ENCODE measurements at places on chromosomes 1 and 21.

GRCh38 chr1:222543817-222544216 lies 4.1 kb downstream of the HHIPL2 start:
- DNase-seq = no peak

- DNase-seq = peak; percentile 84
Observed at GRCh38 chr21:34807881-34808568, 139.2 kb downstream of the CLIC6 start.

- no peak for DNase-seq
Observed at GRCh38 chr1:207847116-207847515, 63.8 kb downstream of the CD34 start.

- DNase-seq = no peak
Observed at GRCh38 chr1:207470927-207471326, 16.8 kb downstream of the CR2 start.

DNA sequence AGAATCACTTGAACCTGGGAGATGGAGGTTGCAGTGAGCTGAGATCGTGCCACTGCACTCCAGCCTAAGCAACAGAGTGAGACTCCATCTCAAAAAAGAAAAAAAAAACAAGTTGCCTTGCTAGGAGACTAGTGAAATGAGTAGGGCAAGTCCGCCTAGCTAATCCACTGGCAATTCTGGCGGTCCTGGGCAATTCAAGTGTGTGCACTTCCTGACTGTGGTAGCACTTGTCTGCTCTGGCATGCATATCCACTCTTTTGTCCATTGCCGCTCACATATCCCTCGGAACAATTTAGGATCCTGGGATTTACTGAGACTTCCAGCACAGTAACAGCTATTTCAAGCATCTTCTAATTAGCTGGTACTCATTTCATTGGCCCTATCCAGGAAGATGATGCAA lies 426.3 kb upstream of the ADGRL2 start:
- DNase-seq = no peak

GRCh38 chr1:29991025-29991424 lies 732.4 kb downstream of the MATN1 start:
- DNase-seq = no peak

DNA sequence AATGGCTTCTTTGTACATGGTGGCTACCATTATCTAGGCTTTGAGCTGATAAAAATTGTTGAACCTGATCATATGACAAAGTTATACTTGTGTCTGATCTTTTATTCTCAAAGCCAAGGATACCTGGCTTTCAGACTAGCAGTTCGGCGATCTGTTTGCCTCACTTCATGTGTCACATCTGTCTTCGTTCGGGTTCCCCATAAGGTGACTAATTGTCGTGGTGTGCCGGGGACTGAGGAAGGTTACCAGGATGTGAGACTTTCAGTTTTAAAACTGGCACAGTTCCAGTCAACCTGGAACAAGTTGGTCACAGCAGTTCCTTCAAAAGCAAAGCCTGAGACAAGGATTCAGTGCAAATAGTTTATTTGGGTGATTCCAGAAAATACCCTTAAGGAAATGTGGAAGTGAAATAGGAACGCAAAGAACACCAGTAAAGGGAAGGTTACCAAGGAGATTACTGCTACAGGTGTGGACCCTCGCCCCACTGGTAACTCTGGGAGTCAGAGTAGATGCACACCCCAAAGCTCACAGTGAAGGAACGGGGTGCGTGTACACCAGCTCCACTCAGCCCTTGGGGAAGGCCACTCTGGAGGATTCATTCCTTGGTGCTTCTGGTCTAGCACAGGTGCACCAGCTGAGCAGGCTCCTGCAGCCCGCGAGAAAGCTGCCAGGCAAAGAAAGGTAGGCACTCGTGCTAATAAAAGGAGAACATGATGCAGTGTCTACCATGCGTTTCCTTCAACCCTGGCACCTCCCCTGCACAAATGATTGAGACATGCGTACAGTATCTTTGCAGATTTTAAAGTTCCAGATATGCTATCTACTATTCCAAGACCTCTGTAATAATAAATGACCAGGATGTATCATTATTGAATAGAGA lies 69.0 kb downstream of the VWA5B1 start:
- peak; percentile 67 for DNase-seq

GRCh38 chr1:218558271-218558810 lies 213.2 kb downstream of the TGFB2 start:
- no peak for DNase-seq

DNA sequence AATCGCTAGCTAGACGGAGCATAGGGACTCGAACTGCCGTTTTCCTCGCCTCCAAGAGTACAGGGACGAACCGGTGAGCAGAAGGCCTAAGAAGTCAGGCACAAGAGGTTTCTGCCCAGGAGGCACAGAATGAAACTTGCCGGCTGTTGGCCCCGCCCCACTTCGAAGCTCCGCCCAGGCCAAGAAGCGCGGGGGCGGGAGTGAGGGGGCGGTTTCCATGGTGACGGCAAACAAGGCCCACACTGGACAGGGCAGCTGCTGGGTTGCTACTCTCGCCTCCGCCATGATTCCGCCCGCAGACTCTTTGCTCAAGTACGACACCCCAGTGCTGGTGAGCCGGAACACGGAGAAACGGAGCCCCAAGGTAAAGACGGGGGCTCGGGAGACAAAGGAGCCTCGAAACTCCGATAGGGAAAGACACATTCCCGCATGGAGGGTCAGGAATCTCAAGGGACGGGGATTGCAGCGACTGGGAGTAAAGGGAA lies at the start of gene DNALI1:
Gene DNALI1 (plus strand): TSS at position 229 of the 485 bp plus-strand sequence. CDS start 55 bp downstream, at position 284.
- DNase-seq = peak; percentile 23

- DNase-seq = no peak
Observed at GRCh38 chr1:60279798-60280197, 206.2 kb upstream of the C1orf87 start.

DNA sequence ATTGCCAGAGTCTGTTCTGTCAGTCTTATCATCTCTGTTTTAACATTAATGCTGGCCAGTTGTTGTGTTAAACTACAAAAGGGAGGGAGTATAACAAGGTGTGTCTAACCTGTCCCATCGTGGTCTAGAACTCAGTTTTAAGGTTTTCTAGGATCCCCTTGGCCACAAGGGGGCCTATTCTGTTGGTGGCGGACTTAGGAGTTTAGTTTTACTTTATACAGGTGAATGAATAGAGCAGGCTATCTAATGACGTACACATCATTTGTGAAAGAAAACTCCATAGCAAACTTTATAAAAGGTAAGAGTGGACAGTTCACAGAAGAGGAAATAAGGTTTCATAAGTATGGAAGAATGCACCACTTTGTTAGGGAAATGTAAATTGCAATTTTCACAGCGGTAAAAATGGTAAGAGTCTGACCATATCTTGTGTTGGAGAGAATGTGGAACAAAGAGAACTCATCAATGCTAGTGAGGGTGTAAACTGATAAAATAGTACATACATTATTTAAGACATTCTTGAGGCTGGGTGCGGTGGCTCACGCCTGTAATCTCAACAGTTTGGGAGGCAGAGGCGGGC lies 2.5 kb upstream of the ATF6 start:
- no peak for DNase-seq

GRCh38 chr1:12152113-12152891 lies 14.5 kb upstream of the TNFRSF1B start:
- no peak for DNase-seq

- no peak for DNase-seq
Observed at GRCh38 chr21:15825700-15826099, 95.9 kb downstream of the USP25 start.

DNA sequence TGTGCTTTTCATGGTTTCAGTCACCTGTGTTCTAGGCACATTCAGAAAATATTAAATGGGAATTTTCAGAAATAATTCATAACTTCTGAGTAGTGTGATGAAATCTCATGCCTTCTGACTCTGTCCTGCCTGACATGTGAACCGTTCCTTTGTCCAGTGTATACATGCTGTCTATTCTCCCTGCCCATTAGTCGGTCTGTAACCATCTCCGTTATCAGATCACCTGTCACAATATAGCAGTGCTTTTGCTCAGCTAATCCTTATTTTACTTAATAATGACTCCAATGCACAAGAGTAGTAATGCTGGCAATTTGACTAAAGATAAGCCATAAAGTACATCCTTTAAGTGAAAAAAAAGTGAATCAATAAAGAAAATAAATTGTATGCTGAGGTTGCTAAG lies 597.5 kb downstream of the BRINP3 start:
- no peak for DNase-seq

DNA sequence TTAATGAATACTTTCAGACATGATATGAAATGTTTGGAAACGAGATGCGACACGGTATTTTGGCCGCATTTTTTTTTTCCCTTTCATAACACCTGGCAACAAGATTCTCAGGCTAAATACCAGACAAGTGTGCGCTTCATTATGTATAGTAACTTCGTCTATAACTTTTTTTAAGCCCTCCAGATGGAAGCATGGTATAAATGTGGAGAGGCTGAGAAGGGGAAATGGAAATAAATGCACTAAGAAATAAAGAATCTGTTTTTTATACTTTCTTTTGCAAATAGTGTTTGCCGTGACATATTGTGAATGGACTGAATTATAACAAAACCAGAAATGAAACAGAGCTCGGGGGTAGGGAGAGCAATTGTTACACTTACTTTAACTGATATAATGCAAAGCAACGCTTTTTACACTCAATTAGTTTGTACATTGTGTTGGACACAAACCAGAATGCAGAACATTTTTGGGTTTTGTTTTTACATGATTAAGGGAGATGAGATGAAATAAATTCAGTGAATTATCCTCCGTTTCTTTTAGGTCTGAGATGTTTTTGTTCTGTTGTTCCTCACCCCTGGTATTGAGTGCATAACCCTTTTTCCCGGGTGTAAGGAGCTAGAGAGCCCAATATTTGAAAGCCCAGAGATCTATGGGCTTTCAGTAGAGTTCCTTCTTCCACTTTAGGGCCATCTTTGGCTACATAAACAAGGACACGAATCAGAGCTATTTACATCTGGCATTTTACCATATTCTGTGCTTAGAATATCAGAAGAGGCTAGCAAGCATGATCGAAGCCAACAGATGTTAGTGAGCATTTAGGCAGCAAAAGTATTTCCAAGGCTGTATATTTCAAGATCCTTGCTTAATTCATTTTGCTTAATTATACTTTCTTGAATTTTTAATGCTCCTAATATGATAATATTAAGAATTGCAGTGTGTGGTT lies 478.0 kb downstream of the CAMTA1 start:
- DNase-seq = no peak

DNA sequence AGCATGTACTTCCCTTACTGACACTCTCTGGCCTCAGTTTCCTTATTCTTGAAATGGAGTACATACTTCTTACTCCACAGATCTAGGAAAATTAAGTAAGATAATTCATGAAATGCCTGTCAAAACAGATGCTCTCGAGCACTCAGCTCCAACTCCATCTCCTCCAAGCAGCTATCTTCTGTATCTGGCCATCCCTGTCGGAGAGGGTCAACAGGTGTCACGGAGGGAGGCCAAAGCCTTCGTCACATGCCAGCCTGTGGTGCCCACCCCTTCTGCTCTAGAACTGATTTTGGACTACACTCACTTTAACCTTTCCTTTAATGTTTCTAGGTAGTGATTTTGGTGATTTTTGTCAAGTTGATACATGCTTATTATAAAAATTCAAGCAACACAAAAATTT lies 18.8 kb upstream of the PKP1 start:
- DNase-seq = no peak

GRCh38 chr21:42538479-42539275 lies 25.0 kb downstream of the SLC37A1 start:
- no peak for DNase-seq

DNA sequence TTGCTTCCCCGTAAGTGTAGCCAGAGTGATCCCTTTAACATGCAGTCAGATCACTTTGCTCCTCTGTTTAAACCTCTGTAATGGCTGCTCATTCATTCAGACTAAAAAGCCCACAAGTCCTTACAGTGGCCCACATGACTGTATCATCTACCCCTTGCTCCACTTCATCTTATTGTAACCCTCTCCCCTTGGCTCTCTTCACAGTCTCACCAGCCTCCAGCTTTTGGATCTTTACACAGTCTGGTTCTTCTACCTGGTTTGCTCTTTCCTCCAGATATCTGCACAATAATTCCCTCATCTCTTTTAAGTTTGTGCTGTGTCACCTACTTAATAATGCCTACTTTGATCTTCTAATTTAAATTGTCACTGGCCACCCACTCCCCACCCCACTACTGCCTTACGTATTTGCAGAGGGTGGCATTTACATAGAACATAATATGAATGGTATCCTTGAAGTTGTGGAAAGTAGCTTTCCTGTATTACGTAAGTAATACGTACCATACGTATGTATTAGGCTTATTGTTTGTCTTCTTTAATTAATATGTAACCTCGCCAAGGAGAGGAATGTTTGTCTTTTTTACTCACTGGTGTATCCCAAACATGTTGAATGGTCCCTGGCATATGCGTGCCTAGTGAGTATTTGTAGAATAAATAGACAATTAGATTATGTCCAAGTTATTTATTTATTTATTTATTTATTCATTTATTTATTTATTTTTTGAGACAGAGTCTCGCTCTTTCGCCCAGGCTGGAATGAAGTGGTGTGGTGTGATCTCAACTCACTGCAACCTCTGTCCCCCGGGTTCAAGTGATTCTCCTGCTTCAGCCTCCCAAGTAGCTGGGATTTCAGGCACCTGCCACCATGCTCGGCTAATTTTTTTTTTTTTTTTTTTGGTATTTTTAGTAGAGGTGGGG lies 48.6 kb downstream of the TSNAX start:
- no peak for DNase-seq

- no peak for DNase-seq
Observed at GRCh38 chr21:41593760-41594138, 85.8 kb upstream of the TMPRSS2 start.

DNA sequence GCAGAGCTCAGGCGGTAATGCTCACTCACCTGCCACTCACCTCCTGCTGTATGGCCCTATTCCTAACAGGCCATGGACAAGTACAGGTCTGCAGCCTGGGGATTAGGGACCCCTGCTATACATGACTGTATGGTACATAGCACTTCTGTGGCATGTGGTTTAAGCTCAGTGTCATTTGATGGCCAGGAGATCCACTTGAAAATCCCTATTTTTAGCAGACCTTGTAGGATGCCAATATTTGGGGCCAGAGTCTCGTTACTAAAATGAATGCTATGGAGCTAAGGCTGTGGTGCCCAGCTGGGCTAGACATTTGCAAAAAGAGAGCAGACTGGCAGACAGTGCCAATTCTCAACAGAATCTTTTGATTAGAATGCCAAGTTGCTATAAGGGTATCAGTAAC lies 1.7 kb upstream of the ANGPTL7 start:
- DNase-seq = no peak

GRCh38 chr1:64172458-64172983 lies 30.9 kb upstream of the UBE2U start:
- no peak for DNase-seq
